ENCODE measurements at places on chromosomes 4 and X.

GRCh38 chr4:72031868-72032608 is at the start of gene NPFFR2:
NPFFR2 (plus strand) TSS chr4:72032000; CDS start chr4:72128592, 96,592 bp downstream.
- DNase-seq, result peak; percentile 34

DNA sequence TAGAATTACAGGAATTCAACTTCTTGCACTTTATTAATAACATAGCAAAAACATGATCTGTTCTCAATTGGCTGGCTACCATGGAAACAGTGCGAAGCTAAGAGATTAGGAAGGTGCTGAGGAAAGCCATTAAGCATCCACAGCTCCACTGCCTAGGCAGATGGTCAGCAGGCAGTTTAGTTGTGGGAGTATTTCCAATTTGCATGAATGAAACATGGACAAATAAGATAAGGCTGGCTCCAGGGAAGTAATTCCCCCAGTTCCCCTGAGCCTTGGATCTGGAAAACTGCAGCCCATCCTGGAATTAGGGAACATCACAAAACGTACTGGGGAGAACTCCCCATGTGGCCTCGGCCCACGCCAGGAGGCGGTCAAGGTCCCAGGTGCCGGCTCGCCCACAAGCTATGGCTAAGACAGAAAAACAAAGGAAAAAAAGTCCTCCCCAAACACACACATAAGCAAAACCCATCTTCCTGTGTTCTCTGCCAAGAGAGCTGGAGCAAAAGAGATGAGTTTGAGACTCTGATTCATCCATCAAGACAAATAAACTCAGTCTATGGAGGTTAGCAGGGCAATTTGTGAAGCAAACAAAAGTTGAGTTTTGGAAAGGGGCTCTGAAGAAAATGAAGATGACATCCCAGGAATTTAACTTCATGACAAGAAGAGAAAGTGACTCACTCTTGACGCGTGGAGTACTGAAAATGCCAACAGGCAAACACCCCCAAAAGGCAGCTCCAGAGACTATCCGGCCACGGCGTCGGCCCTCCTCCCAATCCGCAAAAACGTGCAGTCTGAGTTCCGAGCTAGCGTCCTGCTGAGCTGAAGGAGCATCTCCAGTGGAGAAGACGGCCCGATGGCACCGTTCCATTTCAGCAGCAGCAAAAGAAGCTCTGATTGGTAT is 45.1 kb downstream of the IGFBP7 start:
- DNase-seq, result peak; percentile 49

GRCh38 chr4:112172180-112172579 is 26.9 kb downstream of the FAM241A start:
- no peak for DNase-seq

DNA sequence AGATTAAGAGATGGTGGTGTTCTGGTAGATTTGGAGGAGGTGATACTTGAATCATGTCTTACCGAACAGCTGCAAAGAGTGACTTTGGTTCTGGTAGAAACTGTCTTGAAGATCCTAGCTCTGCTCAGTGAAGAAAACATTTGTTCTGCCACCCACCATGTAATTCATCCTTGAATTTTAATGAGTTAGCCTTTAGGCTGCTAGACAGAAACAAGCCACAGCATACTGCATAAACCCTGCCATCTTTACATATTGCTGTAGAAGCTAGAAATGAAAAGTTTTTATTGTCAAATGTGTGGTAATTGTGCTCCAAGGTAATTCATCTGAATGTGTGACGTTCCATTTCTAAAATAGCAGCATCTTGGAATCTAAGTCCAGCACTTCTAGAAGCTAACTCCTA is 161.0 kb upstream of the RAPGEF2 start:
- no peak for DNase-seq

GRCh38 chrX:38249965-38250364 is 29.3 kb upstream of the SRPX start:
- no peak for DNase-seq

- peak; percentile 42 for DNase-seq
Observed at GRCh38 chr4:123170843-123171242, 225.8 kb upstream of the SPRY1 start.

- no peak for DNase-seq
Observed at GRCh38 chrX:150364347-150365050, 1.4 kb downstream of the MAMLD1 start.

GRCh38 chr4:152039691-152040090 is 278.9 kb upstream of the GATB start:
- DNase-seq, result no peak

GRCh38 chr4:126777649-126778048 is 855.1 kb upstream of the INTU start:
- DNase-seq, result peak; percentile 58

GRCh38 chrX:107748506-107748905 is 27.1 kb downstream of the TSC22D3 start:
- no peak for DNase-seq

DNA sequence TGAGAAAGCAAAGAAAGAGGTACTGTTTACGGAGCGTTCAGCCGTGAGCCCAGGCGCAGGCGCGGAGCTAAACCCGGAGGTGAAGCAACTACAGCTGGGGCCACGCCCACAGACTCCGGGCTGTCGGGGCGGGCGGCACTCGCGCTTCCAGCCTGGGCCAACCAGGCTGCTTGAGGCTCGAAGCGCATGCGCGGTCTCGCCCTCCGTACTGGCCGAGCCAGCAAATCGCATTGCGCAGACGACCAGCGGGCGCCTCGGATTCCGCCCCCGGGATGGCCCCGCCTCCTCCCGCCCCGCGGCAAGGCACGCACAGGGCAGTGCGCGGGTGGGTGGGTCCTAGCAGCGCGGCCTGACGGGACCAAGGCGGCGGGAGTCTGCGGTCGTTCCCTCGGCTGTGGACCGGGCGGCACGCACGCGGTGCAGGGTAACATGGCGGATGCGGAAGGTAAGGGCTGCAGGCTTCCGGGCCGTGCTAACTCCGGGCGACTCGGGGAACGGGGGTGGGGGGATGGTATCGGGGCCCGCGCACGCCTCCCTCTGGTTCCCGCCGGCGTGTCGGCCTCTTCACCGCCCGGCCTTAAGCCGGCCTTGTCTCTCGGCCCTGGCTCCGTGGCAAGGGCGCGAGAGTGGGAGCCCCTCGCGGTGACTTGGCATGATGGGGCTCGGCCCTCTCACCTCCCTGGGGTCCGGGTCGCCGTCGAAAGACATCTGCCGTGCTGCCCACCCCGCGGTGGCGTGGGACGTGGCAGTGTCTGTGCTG is at the start of gene DKC1:
Gene DKC1, plus strand, starts transcription at position 328 of the 760 bp plus-strand sequence. Its CDS starts 102 bp downstream, at position 430.
- DNase-seq, result peak; percentile 87

- no peak for DNase-seq
Observed at GRCh38 chrX:64192040-64192439, 13.5 kb downstream of the AMER1 start.

GRCh38 chrX:110294087-110294486 is 23.8 kb downstream of the AMMECR1 start:
- no peak for DNase-seq

DNA sequence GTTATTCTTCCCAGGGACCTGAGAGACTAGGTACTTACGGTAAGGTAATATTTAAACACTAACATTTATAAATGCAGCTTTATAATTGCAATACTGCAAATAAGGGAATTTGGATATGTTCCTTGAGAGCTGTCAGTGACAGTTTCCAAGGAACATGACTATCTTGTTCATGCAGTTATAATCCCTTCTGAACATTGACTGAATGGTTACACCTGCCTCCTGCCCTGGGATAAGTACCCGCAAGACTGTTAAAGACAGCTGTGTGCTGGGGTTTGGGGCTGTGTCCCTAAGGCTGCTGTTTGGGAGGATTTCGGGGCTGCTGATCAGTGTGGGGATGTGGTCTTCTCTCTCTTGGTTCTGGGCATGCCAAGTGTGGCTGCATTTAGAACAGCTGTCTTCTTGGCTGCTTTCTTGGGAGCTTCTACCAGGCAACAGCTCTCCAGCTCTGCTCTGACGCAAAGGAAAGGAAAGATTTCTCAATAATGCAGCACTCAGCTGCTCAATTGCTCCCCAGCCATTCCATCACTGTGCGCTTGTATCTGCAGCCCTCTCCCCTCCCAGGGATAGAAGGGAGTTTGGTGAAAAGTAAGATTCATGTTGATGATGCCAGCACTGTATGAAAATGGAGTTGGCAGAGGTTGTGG is 298.8 kb upstream of the TAPT1 start:
- DNase-seq, result no peak

DNA sequence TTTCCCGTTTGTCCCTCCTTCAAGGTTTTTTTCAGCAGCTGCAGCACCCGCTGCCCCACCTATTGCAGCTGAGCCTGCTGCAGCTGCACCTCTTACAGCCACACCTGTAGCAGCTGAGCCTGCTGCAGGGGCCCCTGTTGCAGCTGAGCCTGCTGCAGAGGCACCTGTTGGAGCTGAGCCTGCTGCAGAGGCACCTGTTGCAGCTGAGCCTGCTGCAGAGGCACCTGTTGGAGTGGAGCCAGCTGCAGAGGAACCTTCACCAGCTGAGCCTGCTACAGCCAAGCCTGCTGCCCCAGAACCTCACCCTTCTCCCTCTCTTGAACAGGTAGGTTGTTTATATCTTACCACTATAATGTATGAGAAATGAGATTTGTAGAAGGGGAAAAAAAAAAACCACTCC is 4.5 kb downstream of the PRR27 start:
- no peak for DNase-seq

GRCh38 chrX:112235547-112235946 is 153.0 kb upstream of the TRPC5 start:
- DNase-seq, result no peak

DNA sequence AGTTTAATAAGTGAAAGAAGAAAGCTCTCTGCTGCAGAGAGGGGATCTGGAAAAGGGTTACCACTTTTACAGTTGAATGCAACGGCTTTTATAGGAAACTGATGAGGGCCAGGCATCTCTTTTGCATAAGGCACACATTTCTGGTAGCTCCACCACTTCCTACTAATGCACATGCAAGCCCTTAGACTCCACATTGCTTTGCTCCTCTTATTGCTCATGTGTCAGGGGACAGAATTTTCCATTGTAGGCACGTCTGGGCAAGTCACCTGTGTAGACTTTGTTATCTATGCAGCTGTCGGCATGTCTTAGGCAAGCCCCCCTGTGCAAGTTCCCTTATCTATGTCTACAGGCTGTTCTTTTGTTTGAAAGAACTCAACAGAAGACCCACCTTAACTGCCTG is 294.6 kb upstream of the STS start:
- DNase-seq, result peak; percentile 20

DNA sequence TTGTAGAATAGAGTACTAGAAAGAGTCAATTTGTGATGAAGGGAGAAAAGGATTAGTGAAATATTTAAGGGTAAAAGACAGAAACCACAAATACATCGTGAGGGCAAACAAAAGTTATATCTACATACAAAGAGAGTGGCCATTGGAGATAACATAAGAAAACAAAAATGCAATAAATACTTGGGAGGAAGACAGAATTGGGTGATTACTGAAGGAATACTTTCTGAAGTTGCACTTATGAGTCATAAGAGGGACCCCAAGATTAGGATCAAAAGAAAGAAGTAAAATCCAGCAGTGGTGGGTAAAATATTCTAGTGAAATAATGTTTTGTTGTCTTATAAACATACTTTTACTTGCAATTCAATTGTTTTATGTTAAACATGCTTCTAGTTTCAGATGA is 53.7 kb downstream of the GLRA3 start:
- no peak for DNase-seq

DNA sequence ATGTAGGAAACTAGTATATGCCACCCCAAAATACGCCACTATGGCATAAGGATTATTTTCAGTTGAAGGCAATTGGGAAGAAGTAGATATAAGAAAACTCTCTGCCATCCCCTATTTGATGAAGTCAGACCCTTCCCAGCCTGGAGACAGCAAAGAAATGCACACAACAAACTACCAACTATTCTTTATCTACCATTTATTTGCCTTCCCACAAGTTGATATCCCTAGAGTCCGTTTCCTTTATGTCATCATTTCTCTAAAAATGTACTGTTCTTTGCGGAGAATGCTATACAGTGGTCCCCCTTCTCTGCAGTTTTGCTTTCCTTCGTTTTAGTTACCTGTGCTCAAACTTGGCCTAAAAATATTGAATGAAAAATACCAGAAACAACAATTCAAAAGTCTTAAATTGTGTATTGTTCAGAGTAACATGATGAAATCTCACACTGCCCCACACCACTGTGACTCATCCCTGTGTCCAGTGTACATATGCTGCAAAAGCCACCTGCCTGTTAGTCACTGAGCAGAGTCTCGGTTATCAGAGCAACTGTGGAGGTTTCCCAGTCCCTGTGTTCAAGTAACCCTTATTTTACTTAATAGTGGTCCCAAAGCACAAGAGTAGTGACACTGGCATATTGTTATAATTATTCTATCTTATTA is 152.3 kb downstream of the WDFY3 start:
- peak; percentile 95 for DNase-seq

- DNase-seq, result peak; percentile 17
Observed at GRCh38 chrX:13892856-13893255, 76.0 kb upstream of the GPM6B start.

- no peak for DNase-seq
Observed at GRCh38 chr4:65021737-65022136, 612.5 kb upstream of the TECRL start.

DNA sequence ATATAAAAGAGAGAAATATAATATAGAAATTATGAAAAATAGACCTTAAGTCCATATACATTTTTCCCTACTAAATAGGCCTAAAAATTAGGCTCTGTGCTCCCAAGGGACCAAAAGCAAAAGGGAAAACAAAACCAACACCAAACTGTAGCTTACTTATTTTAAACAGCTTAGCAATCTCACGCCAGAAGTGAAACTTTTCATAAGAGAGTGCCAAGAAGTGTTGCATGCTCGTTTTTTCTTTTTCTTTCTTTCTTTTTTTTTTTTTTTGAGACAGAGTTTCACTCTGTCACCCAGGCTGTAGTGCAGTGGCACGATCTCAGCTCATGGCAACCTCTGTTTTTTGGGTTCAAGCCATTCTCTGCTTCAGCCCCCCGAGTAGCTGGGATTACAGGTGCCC is 250.4 kb downstream of the TMA16 start:
- DNase-seq, result no peak

DNA sequence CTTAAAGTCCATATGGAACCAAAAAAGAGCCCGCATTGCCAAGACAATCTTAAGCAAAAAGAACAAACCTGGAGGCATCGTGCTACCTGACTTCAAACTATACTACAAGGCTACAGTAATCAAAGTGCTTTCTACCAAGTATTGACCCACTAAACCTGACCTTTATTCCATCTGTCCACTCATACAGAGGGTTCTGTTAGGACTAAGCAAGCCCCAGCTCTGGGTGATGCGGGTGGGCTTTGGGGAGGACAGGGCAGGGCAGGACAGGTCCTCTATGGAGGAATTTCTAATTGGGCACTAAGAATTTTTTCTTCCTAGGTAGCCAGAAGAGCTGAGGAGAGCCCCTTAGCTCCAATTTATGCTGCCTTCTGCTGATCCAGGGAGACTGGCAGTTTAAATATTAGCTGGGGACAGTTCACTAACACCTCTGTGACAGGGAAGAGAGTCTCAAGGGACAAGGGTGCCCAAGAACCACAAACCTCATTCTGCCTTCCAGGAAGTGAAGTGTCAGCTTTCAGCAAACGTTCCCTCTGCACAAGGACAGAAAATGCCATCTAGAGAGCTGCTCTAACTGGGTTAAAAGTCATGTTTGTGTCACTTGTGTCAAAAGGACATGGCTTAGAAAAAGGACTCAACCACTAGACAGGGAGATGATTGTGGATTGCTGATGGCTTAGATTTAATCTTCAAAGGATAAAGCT is 143.2 kb downstream of the KIT start:
- DNase-seq, result no peak

GRCh38 chrX:124086411-124086810 is 124.9 kb downstream of the STAG2 start:
- DNase-seq, result no peak

- peak; percentile 17 for DNase-seq
Observed at GRCh38 chr4:26346203-26346620, 25.4 kb downstream of the RBPJ start.

- DNase-seq, result no peak
Observed at GRCh38 chr4:186500721-186501304, 54.6 kb downstream of the MTNR1A start.

- no peak for DNase-seq
Observed at GRCh38 chr4:726235-726787, 20.7 kb downstream of the PCGF3 start.

Measured in bronchial epithelial cell (primary cell).